ENCODE measurements at places on chromosomes 1 and 21.

DNA sequence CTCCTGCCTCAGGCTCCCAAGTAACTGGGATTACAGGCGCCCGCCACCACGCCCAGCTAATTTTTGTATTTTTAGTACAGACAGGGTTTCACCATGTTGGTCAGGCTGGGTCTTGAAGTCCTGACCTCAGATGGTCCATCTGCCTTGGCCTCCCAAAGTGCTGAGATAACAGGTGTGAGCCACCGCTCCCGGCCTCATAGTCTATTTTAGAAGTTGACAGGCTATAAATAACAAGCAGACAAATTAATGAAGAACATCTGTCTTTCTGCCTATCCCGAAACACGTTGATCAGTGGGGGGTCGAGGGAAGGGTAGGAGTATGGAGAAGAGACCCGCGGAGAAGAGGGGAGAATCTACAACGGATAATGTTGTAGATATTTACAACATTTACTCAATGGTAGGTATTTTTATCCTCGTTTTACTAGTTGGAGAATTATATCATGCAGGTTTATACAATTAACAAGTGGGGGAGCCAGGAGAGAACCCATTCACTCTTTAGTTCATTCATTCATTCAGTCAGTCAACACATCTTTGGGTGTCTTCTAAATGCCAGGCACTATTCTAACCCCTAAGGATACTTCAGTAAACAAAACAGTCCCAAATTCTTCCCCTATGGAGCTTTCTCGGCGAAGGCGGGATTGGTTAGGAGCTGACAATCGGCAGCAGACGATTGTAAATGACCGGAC, 497 bp upstream of the IFNAR2 start:
- DNase-seq, result no peak

- no peak for DNase-seq
Measured at GRCh38 chr21:28872218-28872617, 120.5 kb downstream of the LTN1 start.

DNA sequence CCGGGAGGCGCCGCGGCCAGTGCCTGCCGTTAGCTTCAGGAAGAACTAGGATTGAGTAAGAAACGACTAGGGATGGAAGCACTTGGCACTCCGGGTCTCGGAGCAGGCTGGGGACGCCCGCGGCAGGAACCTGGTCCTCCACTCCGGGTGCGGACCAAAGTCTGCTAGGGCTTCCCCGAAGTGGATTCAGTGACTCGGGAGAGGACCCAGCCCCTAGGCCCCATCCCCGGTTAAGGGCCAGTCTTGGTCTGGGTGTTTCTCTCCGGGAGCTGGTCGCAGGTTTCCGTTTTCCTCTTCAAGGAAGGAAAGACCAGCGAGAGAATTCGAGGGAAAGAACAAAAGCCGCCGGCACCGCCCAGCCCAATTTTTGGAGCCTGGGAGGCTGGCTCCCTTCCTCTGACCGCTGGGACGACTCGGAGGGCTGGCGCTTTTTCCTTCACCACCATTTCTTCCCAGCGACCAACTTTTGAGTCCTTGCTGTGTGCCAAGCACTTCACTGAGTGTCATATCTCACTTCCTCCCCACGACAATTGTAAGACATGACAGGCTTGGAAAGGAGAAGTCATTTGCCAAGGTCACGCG, 16.8 kb upstream of the STMN1 start:
- DNase-seq, result peak; percentile 2

DNA sequence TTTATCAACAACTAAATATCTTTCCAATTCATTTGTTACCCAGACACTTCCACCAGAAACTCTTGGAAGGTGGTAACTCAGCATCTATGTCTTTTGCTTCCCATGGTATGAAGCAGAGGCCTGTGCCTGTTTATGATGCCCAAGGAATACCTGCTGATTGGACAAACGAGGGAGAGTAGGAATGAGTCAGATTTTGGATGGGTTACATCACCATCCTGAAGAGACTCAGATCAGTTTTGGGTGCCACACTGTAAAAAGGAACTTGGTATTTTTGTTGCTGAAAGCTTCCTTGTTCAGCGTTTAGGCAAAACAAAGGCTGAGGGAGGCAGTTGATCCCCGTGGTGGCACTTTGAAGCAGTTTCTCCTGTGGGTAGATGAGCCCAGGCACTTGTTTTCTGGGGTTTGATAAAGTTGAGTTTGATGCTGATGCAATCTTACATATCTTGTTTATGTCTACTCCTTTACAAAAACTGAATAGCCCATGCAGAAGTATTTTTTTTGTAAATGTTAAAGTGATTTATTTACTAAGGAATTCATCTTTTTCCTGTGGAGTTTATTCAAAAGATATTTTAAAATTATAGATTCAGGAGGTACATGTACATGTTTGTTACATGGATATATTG, 26.7 kb upstream of the CYP4X1 start:
- DNase-seq, result no peak

GRCh38 chr1:78069784-78070183, 24.0 kb downstream of the GIPC2 start:
- DNase-seq, result no peak

GRCh38 chr1:53783056-53783455, 44.1 kb upstream of the GLIS1 start:
- DNase-seq, result no peak

DNA sequence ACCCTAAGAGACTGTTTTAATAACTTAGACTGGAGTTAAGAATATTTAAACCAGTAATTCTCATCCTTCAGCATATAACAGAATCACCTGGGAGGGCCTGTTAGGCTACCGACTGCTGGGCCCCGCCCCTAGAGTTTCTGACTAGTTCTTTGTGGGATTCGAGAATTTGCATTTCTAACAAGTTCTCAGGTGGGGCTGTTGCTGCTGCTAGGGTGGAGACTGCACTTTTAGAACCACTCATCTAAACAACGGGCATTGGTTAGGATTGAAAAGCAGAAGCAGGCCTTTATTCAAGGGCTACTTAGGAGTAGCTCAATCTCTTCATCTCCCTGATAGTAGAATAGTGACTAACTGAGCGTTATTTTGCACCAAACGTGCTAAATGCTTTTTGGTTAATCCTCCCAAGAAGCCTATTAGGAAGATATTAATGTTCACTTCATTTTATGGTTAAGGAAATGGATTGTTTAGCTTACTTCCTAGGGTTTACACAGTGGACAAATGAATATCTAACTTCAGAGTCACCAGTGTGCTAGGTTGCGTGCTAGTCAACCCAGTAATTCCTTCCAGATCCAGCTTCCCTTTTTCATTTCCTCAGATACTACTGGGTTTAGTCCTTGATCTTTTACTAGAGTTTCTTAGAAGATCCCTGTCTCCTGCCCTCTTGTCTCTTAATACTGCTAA, 31.1 kb upstream of the UAP1 start:
- DNase-seq, result no peak

GRCh38 chr1:85849660-85850059, 141.4 kb upstream of the ZNHIT6 start:
- no peak for DNase-seq

DNA sequence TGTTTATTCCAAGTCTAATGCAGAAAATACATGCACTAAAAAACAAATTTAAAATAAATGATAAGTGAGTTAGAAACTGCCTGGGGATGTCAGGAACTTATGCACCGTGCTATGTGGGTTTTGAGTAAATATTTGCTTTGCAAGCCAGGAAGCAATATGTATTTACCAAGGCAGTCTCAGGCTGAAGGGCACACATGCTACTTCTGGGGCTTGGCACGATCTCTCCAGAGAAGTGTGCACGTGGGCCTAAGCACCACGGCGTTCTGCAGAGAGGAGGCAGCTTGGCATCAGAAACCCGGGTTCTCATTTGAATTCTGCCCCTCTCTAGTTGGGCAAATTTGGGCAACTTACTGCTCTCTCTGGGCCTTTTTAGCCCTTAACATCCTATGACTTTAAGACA, 72.6 kb upstream of the ROR1 start:
- DNase-seq, result no peak

- DNase-seq, result no peak
Measured at GRCh38 chr1:61983236-61983635, 211.4 kb upstream of the L1TD1 start.

DNA sequence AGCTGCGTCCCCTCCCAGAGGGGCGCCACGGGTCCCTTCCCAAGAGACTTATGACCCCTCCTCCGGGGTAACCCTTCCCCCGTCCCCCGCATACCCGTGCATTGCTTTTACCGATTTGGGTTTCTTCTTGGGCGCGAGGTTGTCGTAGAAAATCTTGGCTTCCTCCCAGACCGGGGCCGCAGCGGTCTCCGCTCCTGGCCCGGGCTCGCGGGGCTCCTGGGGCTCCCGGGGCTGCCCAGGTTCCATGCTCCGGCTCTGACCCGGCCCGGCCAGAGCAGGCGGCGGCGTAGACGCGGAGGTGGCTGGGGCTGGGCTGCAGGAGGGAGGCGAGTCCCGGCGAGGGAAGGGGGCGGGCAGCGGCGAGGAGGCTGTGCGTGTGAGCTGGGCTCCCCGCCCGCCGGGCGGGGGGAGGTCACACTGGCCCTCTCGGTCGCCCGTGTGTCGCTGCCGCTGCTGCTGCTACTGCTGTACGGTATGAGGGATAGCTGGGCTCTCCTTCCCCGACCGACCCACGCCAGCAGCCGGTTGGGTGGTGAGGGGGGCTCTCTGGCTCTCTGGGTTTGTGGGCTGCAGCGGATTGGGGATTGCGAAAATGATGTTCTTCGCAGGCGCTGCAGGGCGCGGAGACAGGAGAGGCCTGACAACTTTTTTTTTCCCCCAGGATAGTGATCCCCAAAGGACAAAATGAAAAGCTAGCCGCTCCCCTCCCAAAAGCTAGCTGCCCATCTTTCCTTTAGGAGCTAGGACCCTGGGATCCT, at the start of gene NT5C1A:
TSS of gene NT5C1A (minus strand) at position 315 of the 758 bp plus-strand sequence. CDS start at position 246, 69 bp downstream.
- DNase-seq, result peak; percentile 32

Measured in CD4-positive, alpha-beta T cell treated with Interleukin-12 subunit alpha and Interleukin-12 subunit beta, for 1 hour (primary cell).